Natural killer cell treated with Interleukin-12 subunit alpha and Interleukin-12 subunit beta and Interleukin-15 and Interleukin-18, amount 100 ng/mL, for 72 hours (primary cell): ENCODE measurements at places on chromosomes 7 and 10. TPM values are rescaled to one million over a fixed set of nuclear protein-coding genes. Genes with fewer than 3 reads are reported as not detected.

The OR13A1 gene
- not detected for total RNA-seq

The ZP3 gene
- 0.39 TPM for total RNA-seq

The PAPOLB gene
- total RNA-seq: 0.10 TPM

The CYP2C8 gene
- not detected for total RNA-seq

The KCNH2 gene
- total RNA-seq: 0.22 TPM

The FAM3C gene
- total RNA-seq: 71.4 TPM

The PHF14 gene
- total RNA-seq: 52.3 TPM

The GNAI1 gene
- 1.2 TPM for total RNA-seq

The HOXA5 gene
- 0.33 TPM for total RNA-seq

The DDC gene
- total RNA-seq: not detected

The CRTAC1 gene
- not detected for total RNA-seq

The AGAP6 gene
- total RNA-seq: 46.1 TPM

The EIF3A gene
- 146 TPM for total RNA-seq

The RHBDD2 gene
- 33.8 TPM for total RNA-seq

The STEAP1B gene
- total RNA-seq: 4.1 TPM

The GLI3 gene
- 0.25 TPM for total RNA-seq

The SSBP1 gene
- 163 TPM for total RNA-seq

The PRSS58 gene
- not detected for total RNA-seq

The PCDH15 gene
- not detected for total RNA-seq

The SKIDA1 gene
- not detected for total RNA-seq

The KDM7A gene
- 12.6 TPM for total RNA-seq

The SORBS1 gene
- total RNA-seq: 1.4 TPM

The PAX2 gene
- not detected for total RNA-seq

The PTF1A gene
- total RNA-seq: not detected

The RNLS gene
- total RNA-seq: 2.4 TPM

The SPDYE1 gene
- total RNA-seq: not detected
